ENCODE measurements at places on chromosomes 13 and 19. TPM values are rescaled to one million over a fixed set of nuclear protein-coding genes. Genes with fewer than 3 reads are reported as not detected.
A peak's percentile ranks its signal among the peaks of the same experiment; 100 is the strongest.

GRCh38 chr13:28474491-28475134 is 20.3 kb downstream of the FLT1 start:
- no peak for DNase-seq

GRCh38 chr13:101406791-101407190 is 9.5 kb downstream of the NALCN start:
- DNase-seq, result no peak

DNA sequence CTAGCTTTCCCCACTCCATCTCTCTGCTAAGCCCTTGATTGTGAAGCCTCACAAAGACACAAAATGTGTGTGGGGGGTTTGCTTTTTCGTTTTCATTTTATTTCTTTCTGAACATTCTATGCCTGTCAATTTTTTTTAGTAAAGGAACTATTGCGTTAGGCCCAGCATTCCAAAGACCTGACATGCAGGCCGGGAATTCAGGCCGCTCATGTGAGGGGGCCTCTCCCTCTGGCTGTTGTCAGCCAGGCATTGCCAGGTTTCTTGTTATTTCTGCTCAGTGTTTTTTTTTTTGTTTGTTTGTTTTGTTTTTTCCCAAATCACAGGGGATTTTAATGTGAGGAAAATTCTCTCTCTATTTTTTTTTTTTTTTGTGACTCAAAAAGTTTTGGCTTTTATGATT is 10.3 kb upstream of the MEDAG start:
- no peak for DNase-seq

DNA sequence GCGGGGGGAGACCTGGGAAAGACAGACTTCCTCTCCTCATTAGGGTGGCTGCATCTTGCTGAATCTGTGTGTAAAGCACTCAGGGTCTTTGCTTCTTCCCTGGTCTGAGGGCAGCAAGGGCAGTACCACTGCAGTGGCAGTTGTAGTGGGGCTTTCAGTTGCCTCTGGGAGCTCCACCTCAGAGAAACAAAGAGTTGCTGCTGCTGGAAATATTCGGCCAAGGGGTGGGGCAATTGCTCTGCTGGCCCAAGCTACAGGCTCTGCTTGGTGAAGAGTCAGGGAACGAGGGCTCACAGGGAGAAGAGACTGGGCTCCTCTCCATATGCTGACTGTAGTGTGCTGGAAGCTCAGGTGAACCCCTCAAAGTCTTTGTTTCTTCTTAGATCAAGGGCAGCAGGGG is 52.5 kb downstream of the POSTN start:
- no peak for DNase-seq

DNA sequence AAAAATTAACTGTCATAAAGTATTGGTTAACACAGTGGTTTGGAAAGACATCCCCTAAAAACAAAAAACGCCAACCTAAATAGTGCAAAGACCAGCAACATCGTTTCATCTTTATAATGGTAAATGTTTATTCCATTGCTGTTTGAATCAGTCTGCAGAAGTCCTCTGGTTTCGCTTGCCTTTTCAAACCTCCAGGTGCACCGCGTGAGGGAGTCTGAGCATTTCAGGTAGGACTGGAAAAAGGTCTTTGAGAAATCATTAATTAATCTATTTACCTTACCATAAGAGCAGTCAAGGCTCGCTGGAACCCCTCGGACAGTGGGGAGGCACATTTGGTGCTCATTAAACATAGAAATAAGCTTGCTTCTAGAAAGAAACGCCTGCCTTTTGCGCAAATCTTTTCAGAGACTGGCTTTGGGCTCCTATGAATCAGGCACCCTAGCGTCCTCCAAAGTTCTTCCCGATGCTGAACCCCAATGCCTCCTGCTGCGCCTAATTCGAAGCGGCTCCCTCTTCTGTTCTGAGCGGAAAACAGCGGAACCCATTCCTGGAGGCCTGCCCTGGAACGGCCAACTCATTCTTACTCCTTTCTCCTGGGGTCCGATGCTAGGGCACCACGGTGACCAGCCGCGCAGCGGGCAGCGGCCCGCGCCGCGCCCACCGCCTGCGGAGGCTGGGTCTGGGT is 951 bp upstream of the MTUS2 start:
- no peak for DNase-seq

DNA sequence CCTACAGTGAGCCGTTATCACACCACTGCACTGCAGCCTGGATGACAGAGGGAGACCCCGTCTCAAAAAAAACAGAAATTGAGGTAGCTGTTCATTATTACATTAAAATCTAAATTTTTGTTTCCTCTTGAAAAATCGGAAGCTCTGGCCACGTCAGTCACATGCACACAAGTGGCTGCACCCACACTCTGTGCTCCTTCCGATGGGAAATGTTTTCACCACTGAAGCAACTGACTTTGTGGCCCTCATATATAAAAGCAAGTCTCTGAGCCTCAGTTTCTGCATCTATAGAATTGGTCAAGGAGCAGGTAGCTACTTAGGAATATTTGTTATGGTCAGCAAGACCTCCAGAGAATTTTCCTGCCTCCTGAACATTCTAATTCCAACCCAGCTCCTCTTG is 4.5 kb downstream of the LRRC25 start:
- no peak for DNase-seq

DNA sequence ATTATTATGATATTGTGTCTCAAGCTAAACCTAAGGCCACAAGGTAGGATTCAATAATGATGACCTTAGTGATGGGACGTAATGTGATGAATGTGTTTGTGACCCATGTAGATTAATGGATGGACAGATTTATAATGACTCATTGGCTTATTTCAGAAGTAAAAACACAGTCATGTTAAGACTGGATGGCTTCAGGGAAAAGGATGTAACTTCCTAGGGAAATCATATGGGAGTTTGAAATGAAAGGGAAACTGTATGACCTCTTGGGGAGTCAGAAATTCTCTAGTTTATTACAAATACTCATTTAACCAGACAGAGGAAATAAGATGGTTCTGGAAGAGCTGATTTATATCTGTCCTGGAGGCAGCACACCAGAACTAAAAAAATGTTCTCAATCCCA is 2.9 kb downstream of the EDNRB start:
- no peak for DNase-seq

GRCh38 chr13:106117035-106117434 is 418.4 kb downstream of the EFNB2 start:
- DNase-seq, result no peak

GRCh38 chr13:74647211-74647610 is 513.0 kb upstream of the KLF12 start:
- DNase-seq, result no peak

- peak; percentile 69 for DNase-seq
Observed at GRCh38 chr19:30784850-30785457, 412.8 kb downstream of the ZNF536 start.

GRCh38 chr19:13149628-13150186 is 468 bp downstream of the STX10 start:
- no peak for DNase-seq

- DNase-seq, result no peak
Observed at GRCh38 chr19:35126624-35126959, 8.3 kb downstream of the LGI4 start.

- no peak for DNase-seq
Observed at GRCh38 chr13:111216166-111216960, 101.3 kb downstream of the ARHGEF7 start.

- DNase-seq, result no peak
Observed at GRCh38 chr13:39552246-39552645, 50.7 kb downstream of the LHFPL6 start.

Gene PPP5C
- 153 TPM for total RNA-seq

Gene RDH8
- not detected for total RNA-seq
